ENCODE measurements at places on chromosomes 13 and 19. TPM values are rescaled to one million over a fixed set of nuclear protein-coding genes. Genes with fewer than 3 reads are reported as not detected.

DNA sequence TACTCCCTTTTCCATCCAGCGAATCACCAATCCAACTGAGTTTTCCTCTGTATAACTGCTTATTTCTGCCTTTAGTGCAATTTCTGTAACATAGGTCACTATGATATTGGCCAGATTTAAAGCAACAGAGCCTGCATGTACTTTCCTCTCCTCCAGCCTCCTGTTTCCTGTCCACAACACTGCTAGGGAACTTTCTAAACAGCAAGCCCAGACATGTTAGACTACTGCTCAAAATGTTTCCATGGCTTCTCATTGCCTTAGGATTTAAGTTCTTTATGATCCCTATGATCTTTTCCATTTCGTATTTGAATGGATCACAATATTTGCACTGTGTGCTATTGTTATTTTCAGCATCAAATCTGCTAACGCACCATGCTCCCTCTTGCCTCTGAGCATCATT lies 481.7 kb upstream of the SLC10A2 start:
- no peak for DNase-seq

- DNase-seq, result no peak
These were observed 4.3 kb downstream of the DOT1L start for GRCh38 chr19:2167896-2168618.

GRCh38 chr13:100182900-100183490 lies 94.1 kb downstream of the PCCA start:
- no peak for DNase-seq

DNA sequence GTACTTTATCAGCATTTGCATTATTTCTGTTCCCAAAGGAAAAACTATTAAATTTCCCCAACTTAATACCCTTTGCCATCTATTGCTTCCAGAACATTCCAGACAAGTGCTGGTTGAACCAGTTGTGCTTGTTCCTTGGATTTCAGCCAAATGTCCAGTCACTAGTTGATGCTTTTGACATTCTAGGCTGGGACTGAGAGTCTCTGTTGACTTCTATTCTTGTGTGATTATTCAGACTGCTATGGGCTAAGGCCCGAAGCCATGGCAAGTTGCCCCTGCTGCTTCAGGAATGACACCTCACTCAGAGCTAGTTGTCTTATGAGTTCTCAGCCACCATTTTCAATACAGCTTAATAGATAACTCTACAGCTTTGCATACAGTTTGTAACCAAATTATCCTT lies 458.1 kb upstream of the ARGLU1 start:
- no peak for DNase-seq

DNA sequence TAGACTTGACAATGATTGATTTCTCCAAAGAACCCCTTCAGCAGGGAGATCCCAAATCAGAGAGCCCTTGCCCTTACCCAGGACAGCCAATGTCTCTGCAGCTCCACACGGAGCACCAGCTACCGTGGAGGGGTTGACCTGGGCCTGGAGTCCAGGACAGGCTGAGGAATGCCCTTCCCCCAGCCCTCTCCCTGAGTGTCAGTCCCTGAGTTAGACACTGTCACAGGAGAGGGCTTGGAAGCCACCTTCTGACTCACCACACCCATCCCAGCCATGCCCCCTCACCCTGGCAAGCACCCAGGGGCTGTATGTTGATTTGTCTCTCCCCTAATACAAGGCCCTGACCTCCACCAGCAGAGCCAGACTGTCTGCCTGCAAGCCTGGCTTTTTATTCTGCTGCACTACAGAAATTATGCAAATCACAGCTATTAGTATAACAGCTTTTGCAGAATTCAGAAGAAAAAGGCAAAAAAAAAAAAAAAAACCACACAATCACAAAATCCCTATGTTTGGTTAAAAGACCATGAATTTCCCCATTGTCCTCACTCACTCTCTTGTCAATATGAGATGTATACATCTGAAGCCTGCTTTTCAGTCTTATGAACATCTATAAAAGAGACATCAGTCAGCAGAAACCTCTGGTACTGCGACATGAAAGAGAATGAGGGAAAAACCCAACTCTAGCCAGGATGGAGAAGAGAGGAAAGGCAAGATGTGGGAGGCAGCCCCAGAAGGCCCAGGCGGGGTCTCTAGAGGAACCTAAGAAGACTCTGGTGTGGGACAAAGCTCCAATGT lies 240.7 kb downstream of the UQCRFS1 start:
- no peak for DNase-seq

- DNase-seq, result peak; percentile 21
These were observed 53.3 kb downstream of the PARP4 start for GRCh38 chr13:24459234-24459633.

DNA sequence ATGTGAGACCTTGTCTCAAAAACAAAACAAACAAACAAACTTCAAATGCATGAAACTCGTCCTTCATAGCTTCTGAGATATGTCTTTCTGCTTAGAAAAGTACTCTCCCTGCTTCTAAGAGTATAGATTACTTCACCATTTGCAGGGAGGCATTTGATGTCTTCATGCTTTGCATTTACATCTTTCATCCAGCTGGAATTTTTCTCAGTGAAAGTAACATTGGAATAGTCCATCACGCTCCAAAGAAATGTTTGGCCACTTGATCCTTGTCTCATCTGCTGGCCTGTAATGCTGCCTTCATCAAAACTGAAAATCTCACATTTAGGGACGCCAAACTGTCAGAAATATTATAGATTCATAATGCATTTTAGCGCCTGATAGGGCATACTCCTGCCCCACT lies 19.2 kb downstream of the PNMA8A start:
- DNase-seq, result no peak

DNA sequence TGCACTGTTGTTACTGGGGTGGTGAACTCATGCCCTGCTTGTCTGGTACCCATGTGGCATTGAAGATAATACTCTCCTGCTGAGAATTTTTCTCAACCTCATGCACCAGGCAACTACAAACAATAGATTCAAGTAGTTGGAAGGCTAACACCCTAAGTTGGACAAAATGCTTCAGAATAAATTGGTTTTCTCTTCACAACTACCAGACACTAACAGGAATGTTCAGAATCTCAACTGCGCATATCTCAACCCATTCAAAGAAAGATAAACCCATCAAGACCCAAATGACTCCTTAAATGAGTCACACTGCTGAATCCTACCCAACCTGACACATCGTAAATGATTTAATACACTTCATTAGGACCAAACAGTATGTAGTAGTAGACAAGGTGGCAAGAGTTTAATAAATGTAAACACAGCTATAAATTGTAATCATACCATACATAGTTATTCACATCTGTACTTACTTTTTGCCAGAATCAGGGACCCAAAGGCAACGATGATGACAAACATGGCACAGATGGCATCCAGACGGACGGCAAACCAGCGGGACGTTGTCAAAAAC lies 227.4 kb downstream of the ABCC4 start:
- no peak for DNase-seq

- DNase-seq, result no peak
These were observed 230.2 kb downstream of the TSHZ3 start for GRCh38 chr19:31118986-31119385.

DNA sequence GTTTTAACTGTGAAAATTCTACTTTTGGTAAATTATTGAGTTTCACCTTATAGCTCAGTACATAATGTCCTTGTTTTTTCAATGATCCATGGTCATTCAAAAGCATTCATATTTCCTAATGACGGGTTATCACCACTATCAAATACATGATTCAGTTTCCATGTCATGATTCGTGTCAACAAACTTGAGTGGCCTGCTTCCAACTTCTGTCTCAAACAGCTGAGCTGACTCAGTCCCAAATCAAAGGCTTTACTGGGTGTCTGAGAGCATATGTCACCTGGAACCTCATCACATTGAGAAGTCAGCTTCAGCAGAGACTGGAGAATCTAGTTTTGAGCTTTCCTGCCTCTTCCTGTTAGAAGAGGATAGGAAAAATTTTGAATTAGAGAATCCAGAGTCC lies 40.3 kb upstream of the SGCG start:
- DNase-seq, result no peak

GRCh38 chr13:24650161-24650560 lies 30.0 kb upstream of the ATP12A start:
- no peak for DNase-seq

DNA sequence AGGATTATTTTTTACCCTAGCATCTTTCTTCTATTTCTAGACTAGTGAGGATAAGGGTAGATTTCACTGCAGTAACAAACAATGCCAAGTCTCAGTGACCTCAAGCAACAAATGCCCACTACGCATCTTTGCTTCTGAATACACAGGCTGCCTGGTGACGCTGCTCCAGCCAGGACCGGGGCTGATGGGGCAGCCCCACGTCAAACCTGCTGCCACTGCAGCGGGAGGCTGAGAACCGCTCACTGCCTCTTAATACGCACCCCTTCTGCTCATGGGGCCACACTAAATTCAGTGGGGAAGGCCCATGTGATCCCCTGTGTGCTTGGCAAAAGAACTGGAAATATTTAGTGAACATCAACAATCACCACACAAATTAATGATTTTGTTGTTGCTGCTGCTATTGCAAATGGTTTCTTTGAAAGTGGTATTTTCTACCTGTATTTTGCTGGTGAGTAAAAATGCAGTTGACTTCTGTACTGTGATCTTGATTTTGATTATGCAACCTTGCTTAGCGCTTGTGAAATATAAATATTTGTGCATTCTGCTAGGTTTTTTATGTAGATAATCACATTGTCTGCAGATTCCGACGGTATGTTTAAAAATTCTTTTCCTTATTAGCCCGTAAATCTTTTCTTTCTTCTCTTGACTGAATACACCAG lies 139.5 kb upstream of the SPACA7 start:
- no peak for DNase-seq

GRCh38 chr19:41427647-41428480 lies 690 bp upstream of the B3GNT8 start:
- DNase-seq, result no peak

DNA sequence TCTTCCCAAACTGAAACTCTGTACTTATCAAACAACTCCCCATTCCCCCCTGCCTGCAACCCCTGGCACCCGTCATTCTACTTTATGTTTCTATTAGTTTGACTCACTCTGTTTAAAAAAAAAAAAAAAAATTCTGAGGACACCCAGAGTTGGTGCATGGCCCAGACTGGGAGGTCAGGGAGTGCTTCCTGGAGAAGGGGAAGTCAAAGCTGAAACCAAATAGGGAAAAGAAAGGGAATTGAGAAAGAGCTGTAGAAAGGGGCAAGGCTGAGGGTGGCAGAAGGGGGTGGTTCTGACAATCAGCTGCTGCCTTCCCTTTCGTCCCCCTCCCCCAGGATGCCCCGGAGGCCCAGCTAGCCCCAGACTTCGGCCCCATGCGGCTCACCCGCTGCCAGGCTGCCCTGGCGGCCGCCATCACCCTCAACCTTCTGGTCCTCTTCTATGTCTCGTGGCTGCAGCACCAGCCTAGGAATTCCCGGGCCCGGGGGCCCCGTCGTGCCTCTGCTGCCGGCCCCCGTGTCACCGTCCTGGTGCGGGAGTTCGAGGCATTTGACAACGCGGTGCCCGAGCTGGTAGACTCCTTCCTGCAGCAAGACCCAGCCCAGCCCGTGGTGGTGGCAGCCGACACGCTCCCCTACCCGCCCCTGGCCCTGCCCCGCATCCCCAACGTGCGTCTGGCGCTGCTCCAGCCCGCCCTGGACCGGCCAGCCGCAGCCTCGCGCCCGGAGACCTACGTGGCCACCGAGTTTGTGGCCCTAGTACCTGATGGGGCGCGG lies 9.0 kb upstream of the STRN4 start:
- no peak for DNase-seq

DNA sequence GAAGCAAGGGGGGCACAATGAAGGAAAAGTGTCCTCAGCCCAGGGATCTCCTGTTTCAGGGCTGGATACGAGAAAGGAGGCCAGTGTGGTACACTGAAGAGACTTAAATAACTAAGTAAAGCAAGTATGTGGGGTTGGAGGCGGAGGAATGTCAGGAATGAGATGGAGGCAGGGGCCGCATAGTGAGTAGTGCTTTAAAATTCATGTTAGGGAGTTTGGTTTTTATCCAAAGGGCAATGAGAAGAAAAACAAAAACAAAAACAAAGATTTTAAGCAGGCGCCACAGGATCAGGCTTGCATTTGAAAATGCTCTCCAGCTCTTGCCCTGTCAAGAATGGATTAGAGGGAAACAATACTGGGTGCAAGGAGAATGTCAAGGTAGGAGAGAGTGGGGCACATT lies 273.4 kb downstream of the DCLK1 start:
- DNase-seq, result no peak

- DNase-seq, result no peak
These were observed 447.8 kb downstream of the OXGR1 start for GRCh38 chr13:96546463-96546862.

DNA sequence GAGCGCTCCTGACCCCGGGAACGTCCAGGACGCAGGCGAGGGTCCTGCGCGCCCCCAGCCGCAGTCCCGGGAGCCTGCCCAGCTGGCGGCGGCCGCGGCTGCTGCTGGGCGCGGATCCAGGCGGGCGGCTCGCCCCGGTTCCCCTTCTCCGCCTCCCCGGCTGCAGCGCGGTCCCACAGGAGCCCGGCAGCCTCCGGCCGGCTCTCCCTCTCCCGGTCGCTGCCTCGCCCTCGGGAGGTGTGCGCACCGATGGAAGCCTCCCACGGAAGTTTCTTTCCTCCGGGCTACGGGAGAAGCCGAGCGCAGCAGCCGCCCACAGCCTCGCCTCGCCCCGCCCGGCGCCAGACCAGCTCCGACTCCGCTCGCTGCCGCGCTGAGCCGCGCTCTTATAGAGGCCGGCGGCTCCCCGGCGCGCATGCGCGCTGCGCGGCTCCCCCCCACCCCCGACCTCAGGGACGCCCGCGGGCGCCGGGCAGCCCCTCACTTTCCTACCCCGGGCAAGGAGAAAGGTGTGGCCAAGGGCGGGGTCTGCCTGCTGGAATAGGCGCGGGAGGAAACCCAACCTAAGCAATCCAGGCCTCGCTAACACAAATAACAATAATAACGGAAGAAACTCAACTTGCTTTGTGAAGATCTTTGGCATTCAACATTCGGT lies at the start of gene SHISA2:
TSS of gene SHISA2 (minus strand) at position 360 of the 655 bp plus-strand sequence. CDS start 1,041 bp downstream, outside the sequence.
- DNase-seq, result no peak

GRCh38 chr19:55179606-55180484 lies at the start of gene SYT5:
Gene SYT5, minus strand, starts transcription at chr19:55180289. Its CDS starts 1,248 bp downstream, at chr19:55179041.
- no peak for DNase-seq

GRCh38 chr13:60392131-60392530 lies 4.9 kb upstream of the TDRD3 start:
- no peak for DNase-seq

DNA sequence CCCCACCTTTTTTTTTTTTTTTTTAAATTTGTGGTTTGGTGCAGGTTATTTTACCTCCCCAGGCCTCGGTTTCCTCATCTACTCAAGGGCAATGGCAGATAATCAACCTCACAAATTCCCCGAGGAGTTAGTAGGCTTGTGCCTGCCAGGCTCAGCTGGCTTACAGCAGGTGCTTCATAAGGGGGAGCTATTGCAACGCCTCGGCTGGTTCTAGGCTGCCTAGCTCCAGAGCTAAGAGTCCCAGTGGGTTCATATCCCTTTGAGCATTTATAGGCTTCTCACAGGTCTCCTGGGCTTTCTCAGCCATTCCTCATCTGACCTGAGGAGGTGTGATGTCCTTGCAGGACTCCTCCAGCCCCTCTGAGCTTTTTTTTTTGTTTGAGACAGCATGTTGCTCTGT lies 10.6 kb downstream of the BCKDHA start:
- no peak for DNase-seq

GRCh38 chr19:46648060-46648960 lies 12.3 kb upstream of the GNG8 start:
- DNase-seq, result no peak

The TINCR gene
- 0.19 TPM for total RNA-seq

The IL12RB1 gene
- total RNA-seq, result 7.4 TPM

The ZMYM2 gene
- total RNA-seq, result 91.6 TPM

The ICAM4 gene
- total RNA-seq, result 3.1 TPM

All from thymus (tissue), 14 donors.